SHP77 treated with DMSO at 0.1 percent for 48 hours (cell line): ENCODE measurements at places on chromosomes 5 and 9.

DNA sequence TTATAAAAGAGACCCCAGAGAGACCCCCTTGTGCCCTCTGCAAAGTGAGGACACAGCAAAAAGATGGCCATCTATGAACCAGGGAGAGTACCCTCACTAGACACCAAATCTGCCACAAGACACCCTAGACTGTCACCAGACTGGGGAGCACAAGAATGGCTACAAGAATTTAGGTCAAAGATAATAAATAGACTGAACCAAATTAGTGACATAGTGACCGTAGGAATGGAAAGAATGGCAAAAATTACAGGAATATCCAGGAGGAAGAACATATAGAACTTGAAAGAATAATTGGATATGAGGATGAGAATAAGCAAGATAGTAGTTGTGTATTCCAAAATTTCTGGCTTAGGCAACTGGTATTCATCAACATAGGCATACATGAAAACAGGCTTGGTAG is 235.0 kb downstream of the NNT start:
- DNase-seq, result no peak

DNA sequence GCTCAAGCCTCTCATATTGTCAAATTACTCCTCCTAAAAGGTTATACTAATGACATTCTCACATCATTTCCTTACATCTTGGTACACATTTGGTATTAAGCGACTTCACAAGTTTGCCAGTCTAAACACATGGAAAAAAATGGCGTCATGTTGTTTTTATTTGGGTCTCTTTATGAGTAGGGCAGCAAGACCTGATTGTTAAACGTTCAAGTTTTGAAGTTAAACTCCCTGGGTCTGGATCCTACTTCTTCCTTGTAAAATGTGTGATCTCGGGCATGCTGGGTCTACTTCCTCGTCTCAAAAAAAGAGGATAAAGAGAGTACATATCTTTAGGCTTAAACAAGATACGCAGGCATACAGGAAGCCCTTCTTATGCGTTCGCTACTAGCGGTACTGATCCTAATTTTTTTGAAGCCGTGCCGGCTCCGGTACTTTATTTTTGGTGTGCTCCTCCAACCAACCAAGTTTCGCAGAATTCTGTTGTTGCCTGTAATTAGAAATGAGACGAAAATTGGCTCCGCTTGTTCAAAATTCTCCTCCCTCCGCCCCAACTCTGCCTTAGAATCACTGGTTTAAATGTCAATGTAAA is 596 bp upstream of the CDC37L1 start:
- no peak for DNase-seq

GRCh38 chr9:121729769-121730562 is 78.5 kb downstream of the DAB2IP start:
- no peak for DNase-seq

GRCh38 chr9:6054280-6055099 is 39.1 kb upstream of the RANBP6 start:
- DNase-seq, result no peak

DNA sequence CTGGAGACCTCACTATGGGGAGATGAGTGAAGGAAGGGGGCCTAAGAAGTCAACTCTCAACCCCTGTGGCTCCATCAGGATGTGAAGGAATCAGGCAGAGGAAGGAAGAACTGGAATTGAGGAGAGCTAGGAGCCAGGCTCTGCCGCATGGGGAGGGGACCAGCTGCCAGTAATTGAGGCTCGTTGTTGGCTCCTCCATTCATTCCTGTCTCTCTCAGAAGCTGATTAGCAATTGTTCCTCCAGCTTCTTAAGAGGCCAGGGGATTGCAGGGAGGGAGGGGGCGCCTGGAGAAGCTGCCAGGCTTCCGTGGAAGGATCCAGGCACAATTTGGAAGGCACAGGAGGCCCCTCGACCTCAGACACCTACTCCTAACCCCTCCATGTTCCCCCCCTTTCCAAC is 20.5 kb upstream of the TTLL11 start:
- no peak for DNase-seq

DNA sequence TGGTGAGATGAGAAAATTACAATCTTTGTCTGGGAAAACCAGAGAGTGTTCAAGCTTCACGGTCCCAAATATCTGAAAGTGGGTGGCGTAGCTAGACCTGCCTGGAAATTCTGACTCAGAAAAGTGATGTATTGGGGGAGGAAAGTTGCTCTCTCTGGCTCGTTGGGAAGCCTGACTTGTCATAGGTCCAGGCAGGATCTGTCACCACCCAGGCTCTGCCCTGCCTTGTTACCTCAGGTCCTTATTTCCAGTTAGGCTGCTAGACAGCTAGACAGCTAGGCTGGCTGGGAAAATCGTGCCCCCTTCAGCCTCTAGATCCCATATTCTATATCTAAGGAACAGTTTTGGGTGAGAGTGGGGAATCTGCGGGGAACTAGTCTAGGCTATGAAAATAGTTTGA is 41.0 kb upstream of the HCN1 start:
- no peak for DNase-seq

DNA sequence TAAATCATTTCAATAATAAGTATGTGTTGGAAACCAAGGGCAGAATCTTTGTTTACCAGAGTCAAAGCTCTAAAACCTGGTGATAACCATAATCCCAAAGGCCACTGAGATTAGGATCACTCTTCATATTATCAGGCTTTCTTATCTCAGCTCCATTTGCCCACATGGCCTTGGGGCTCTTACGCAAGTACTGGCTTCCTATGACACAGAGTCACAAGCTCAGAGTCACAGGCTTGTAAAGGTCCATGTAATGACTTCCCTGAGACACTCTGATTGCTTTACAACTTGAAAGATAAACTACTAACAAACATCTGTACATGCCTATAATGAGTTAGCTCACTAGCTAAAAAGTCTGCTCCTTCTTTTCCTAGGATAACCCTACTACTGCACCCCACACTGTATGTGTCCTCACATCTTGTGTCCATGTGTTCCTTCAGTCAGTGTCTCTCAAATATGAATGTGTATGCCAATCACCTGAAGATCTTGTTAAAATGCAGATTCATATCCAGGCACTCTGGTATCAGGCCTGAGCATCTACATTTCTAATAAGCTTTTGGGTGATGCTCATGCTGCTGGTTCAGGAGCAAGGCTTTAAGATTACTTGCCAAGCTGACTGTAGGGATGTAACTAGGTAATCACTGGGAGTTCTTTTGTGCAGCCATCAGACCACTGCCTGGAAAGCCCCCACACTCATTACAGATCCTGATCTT is 28.4 kb downstream of the SEMA6A start:
- DNase-seq, result no peak

GRCh38 chr9:100580257-100580656 is 2.4 kb downstream of the CAVIN4 start:
- no peak for DNase-seq

DNA sequence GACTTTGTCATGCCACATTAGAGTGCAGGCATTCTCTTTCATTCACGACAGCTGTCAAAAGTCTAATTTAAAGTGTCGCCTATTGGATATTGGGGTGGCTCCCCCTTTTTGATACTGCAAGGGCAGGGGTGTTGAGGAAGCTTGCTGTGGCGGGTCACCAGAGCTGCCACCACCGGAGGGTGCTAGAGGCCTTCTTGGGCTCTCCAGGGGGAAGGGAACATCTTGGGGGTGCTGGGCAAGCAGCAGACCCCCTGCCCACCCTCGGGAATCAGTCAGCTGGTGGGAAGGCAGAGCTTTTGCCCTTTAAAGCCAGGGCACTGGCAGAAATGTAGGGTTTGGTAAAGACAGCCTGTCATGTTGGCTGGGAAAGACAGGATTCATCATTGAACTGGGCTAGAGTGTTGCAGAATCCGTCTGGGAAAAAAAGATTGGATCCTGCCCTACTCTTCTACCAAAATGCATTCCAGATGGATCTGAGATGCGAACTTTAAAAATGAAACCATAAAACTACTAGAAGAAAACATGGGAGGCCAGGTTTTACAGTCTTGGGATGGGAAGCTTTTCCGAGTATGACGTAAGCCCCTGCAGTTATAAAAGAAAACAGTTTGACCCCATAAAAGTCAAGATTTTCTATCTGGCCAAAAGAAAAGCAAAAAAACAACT is 22.3 kb downstream of the COL5A1 start:
- DNase-seq, result no peak

- no peak for DNase-seq
Observed at GRCh38 chr5:53169933-53170332, 60.4 kb upstream of the MOCS2 start.

DNA sequence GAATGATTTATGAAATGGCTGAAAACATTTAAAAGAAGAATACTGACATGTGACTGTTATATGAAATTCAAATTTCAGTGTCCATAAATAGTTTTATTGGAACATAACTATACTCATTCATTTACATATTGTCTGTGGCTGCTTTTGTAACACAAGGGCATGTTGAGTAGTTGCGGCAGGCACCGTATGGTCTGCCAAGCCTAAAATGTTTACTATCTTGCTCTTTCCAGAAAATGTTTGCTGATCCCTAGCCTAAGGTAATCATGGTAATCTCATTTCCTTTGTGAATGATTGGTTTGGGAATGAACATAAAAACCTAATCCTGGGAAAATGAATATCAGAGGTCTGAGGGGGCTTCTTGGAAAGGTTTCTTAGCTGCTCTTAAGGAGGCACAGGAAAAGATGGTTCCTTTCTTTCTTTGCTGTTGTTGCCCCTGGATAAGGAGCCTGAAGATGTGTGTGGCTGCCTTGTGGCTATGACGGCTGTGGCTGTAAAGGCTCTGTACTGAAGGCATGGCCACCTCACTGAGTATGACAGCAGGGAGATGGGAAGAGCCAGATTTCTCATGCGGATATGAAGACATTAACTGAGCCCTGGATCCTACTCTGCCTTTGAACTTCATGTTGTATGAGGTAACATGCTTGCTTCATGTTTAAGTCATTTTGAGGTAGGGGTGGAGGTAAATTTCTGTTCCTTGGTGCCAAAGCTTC is 419.4 kb upstream of the CLINT1 start:
- no peak for DNase-seq

DNA sequence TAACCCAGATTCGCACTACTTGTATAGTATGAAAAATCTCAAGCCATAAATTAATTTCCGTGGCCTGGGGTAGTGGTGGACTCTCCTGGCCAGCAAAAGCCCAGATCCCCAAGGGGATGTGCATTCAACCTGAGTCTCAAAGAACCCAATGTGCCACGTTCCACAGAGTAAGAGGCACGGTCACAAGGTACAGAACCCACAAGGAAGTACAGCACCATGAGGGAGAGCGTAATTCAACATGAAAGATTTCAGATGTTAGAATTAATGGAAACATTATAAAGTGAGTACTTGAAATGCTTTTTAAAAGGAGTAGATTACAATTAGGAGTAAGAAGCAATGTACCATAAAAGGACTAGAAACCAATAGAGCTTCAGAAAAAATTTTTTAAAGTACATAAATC is 23.4 kb downstream of the SRD5A1 start:
- DNase-seq, result no peak

- DNase-seq, result no peak
Observed at GRCh38 chr5:62001640-62002039, 304.4 kb upstream of the KIF2A start.

DNA sequence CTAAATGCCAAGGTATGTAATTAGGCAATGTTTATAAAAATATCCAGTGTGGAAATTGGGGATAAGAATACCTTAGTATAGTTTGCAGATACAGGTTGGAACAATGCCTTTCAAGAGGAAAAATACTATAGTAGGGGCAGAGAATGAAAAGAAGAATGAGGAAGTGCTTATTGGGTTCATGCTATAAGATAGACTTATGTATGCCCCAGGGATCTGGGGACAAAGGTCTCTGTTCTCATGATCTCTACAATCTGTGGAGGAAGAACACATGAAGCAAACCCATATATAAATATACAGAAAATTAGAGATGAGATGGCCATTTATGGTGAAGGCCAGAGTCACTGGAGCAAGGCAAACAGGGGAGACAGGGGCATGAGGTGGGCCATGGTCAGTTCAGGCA is 106.5 kb upstream of the DAB2 start:
- no peak for DNase-seq

GRCh38 chr5:112228667-112229066 is 190.4 kb downstream of the EPB41L4A start:
- no peak for DNase-seq

DNA sequence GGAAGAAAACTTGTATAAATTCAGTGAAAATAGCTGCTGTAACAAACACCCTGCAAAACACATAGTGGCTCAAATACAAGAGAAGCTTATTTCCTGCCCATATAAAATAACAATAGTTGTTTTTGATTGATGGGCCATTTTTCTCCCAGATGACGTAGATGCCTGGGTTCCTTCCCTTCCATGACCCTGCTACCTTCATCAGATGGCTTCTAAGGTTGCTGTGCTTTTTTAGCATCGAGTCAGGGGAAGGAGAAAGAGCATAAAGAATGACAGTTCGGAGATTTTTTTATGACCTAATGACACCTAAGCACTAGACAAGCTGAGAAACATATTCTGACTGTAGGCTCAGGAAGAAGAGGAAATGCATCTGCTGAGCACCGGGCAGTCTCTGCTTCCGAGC is 34.7 kb upstream of the DPYSL3 start:
- DNase-seq, result no peak

- DNase-seq, result no peak
Observed at GRCh38 chr5:66438696-66439095, 157.5 kb upstream of the MAST4 start.

DNA sequence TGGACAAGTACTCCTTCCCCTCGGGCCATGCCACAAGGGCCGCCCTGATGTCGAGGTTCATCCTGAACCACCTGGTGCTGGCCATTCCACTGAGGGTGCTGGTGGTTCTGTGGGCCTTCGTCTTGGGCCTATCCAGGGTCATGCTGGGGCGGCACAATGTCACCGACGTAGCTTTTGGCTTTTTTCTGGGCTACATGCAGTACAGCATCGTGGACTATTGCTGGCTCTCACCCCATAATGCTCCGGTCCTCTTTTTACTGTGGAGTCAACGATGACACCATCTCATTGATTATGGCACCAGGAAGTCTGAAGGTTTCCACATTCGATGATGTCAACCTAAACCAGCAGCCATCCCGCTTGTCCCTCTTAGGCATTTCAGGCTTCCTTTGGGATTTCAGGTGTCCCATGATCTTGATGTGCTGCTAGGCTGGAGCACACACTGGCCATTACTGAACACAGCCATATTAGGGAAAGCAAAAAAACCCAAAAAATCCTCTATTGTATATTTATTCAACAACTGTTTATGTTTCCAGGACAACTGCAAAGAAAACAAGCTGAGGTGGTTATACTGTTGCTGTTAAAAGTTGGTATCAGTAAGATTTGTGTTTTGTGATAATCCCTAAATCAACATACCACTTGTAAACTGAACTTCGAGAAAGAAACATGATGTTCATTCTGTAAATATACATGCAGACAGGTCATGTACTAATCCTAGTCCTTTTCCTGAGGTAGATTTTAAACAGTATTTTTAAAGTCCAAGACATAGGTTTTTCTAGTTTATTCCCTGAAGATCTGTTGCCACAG is 1.1 kb downstream of the PLPP6 start:
- no peak for DNase-seq
